ENCODE measurements at places on chromosomes 2 and 18.
A peak's percentile ranks its signal among the peaks of the same experiment; 100 is the strongest.

- no peak for DNase-seq
Measured at GRCh38 chr18:48790869-48791635, 159.7 kb downstream of the SMAD7 start.

GRCh38 chr2:231033147-231034132 is 3.9 kb upstream of the C2orf72 start:
- DNase-seq = no peak

DNA sequence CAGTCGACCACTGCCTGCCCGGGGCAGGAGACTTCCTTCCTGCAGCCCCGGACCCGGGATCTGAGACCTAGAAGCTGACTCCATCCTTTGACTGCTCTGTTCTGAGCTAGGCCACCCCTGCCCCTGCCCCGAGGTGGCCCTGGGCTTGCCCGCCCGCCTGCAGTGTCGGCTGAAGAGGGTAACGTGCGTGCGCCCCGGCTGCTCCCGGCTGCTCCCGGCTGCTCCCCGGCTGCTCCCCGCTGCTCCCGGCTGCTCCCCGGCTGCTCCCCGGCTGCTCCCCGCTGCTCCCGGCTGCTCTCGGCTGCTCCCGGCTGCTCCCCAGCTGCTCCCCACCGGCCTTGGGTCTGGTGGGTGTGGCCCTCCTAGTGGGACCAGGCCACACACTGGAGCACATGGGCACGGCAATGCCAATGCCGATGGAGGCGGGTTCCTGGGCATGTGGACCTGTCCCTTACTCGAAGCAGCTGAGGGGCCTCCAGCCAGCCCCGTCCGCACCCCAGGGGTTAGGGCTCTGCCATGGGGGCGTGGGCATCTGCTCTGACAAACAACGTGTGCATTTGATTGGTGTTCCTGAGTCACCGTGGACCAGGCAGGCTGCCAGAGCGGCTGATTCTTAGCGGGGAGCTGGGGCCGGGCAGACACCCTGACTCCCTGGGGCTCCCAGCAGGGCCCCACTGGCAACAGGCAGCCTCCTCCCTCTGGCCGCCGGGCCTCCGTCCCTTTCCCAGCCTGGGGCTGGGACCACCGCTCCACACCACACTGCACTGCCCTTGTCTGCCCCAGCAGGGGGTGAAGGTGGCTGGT is 2.0 kb upstream of the GAL3ST2 start:
- DNase-seq = no peak

- no peak for DNase-seq
Measured at GRCh38 chr2:129831018-129831417, 148.4 kb upstream of the RAB6C start.

DNA sequence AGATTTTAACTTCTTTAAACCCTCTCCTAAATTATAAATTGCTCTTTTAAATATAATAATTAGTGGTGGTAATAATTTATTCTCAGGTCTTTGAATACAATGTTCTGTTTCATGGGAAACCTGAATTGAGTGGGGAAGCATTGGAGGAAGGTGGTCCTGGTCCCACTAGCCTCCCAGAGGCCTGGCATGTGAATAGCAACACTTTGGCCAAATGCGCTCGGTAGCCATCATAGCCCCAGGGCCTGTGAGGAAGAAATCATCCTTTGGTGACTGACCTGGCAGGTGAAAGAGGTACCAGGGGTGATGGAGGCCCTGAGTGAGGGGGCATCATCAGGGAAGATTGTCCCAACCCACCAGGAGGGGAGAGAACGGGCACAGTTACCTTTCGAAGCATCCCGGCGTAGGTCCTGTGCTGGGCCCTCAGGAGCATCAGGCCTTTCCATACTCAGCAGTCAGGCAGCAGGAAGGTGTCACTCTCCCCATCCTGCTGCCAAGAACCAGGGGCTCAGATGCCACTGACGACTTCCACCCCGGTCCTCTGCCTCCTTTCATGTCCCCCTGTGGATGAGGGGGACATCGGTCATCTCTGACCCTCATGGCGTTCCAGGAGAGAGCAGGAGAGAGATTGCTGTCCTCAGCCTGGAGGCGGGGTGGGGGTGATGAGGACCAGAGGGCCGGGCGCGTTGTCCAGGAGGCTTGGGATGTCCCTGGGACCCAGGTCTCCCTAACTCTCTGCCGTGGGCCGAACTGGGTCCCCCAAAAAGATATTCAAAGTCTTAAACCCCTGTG is 78.6 kb upstream of the HPCAL1 start:
- no peak for DNase-seq

- no peak for DNase-seq
Measured at GRCh38 chr18:74926051-74926450, 282.9 kb downstream of the PTGR3 start.

DNA sequence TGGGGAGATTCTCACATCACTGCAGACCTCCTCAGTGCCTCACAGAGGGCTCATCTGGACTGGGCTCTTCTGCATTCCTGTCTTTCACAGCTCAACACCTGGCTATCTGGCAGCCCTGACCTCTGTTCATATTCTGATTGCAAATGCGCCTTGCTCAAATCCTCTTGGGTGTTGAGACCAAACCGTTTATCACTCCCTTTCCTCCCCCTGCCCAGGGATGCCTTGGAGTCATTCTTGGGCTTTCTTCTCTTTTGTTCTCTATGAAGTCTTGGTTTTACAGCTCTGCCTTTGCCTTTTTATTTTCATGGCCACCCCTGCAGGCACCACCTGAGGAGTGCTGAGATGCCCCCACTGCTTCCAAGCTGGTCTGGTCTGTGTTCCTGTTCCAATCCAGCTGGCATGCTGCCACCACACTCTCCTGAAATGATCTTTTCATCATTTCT is 26.3 kb downstream of the TUBB6 start:
- no peak for DNase-seq

GRCh38 chr18:12313530-12314245 is 5.6 kb downstream of the TUBB6 start:
- no peak for DNase-seq

GRCh38 chr18:76491473-76491775 is 3.6 kb downstream of the ZNF516 start:
- peak; percentile 80 for DNase-seq

GRCh38 chr2:74966887-74967286 is 8.4 kb downstream of the POLE4 start:
- DNase-seq = no peak

All from NCI-H510A treated with DMSO at 0.1 percent for 48 hours (cell line).